ENCODE measurements at places on chromosomes 16 and 17.

DNA sequence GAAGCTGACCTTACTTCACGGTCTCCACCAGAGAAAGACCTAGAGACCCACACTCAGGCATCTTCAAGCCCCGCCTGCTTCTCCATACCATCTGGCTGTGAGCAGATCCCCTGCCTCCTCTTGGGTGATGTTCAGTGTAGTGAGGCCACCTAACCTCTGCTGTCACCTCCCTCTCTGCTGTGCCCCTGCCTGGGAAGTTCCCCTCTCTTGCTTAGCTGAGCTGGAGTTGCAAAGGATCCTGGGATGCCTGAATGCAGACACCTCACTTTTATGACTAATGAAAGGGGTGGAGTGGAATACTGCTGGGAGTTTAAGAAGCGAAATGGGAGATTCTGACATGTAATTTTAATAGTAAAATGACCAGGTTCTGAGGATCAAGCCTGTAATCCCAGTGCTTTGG, 5.8 kb downstream of the IRX3 start:
- no peak for DNase-seq

DNA sequence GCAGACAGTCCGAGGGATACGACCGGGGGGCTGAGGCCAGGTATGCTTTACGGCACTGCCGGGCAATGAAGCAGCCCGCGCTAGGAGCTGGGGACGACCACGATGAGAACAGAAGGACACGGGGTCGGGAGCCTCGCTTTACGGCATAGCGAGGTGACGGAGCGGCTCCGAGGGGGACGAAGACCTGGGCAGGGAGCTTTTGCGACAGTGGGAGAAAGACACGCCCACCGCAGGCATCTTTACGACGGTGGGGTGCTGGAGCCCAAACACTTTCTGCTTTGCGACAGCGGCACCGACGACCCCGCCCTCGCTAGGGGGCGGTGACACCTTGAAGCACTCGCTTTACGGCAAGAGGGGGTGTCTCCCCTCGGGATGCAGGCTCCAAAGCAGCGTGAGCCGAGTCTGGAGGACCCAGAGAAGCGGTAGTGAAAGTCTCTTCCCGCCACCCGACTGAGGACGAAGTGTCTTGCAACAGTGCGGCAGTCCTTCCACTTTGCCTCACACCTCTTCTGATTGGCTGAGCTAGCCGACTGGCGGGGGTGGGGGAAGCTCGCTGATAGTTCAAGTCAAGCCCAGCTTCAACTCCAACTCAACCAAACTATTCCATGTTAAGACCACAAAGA, 350 bp upstream of the NEURL4 start:
- peak; percentile 98 for DNase-seq

- DNase-seq, result no peak
Measured at GRCh38 chr17:1713878-1714426, 3.8 kb upstream of the TLCD2 start.

- no peak for DNase-seq
Measured at GRCh38 chr17:27800522-27800921, at the start of gene NOS2. TSS of gene NOS2 (minus strand) at chr17:27800529. CDS start at chr17:27798809, 1,720 bp downstream.

- no peak for DNase-seq
Measured at GRCh38 chr16:8996891-8997290, 33.2 kb upstream of the USP7 start.

DNA sequence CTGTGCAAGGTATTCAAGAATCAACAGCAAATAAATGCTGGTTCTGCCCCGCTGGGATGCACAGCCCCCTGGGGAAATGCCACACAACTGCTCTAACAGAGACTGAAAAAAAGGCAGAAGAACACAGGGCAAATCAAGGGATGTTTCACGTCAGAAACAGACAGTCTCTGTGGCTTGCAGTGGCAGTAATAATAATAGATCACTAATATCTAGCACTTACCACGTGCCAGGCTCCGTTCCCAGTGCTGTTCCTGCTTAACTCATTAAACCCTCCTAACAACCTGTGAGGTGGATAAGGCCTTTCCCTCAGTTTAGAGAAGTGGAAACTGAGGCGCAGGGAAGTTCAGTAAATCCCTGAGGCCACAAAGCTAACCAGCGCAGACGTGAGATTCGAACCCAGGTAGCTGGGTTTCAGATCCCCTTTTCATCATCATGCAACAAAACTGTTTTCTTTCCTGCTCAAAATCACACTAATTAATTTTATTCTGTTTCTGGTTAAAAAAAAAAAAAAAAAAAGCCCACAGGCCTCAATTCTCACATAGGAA, 36.7 kb downstream of the ARHGAP17 start:
- no peak for DNase-seq

GRCh38 chr17:41965694-41966462, 717 bp upstream of the CNP start:
- DNase-seq, result no peak

DNA sequence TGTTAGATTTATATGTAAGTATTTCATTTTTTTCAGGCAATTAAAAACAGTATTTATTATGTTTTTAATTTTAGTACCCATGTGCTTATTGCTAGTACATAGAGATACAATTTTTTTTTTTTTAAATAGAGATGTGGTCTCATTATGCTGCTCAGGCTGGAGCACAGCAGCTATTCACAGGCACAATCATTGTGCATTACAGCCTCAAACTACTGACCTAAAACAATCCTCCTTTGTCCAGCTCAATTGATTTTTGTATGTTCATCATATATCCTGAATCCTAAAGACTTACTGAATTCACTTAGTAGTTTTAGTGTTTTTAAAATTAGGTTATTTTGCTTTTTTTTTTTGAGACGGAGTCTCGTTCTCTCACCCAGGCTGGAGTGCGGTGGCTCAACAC, 26.3 kb downstream of the SPECC1 start:
- no peak for DNase-seq

GRCh38 chr16:82481455-82481854, 145.3 kb upstream of the CDH13 start:
- DNase-seq, result no peak

- no peak for DNase-seq
Measured at GRCh38 chr17:80951121-80952090, 40.2 kb upstream of the CHMP6 start.

GRCh38 chr17:82687871-82688270, 10.6 kb downstream of the RAB40B start:
- no peak for DNase-seq

DNA sequence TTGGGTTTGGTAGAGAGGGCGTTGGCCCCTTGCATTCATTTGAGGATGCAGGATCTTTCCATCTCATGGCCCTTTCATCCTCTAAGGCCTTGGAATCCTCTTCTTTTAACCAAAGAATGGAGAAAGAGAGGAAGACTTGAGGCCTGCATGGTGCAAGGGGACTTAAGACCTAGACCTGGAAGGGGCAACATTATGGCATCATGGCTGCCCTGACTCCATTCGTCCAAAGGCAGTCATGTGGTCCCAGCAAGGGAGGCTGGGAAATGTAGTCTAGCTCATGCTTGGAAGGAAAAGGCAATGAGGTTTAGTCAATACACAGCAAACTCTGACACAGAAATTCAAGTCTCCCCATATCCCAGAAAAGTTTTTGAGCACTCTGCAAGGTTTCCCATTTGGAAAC, 30.7 kb upstream of the CDRT4 start:
- no peak for DNase-seq

DNA sequence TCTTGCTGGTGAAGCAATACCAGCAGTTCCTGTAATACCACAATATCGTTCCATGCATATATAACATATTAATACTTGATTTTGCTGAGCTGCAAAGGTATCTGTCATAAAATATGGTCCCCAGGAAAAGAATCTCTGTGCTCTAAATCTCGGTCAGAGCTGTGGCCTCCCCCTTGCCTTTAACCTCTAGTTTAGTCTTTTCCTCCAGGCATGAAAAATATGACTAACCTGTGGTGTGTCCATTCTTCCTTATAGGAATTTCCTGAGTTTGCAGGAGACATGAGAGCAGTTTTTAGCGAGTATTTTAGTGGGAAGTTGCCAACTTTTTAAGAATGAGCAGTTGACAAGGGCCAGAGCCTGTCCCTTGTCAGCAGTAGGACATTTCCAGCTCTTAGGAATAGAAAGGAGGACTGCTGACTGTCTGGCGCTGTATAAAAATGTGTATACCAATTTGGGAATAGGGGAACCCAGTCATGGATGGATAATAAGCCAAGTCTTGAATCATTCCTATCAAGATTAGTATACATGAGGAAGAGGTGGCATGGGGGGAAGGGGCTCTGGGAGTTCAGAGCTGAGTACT, 8.7 kb downstream of the ATXN1L start:
- DNase-seq, result no peak

DNA sequence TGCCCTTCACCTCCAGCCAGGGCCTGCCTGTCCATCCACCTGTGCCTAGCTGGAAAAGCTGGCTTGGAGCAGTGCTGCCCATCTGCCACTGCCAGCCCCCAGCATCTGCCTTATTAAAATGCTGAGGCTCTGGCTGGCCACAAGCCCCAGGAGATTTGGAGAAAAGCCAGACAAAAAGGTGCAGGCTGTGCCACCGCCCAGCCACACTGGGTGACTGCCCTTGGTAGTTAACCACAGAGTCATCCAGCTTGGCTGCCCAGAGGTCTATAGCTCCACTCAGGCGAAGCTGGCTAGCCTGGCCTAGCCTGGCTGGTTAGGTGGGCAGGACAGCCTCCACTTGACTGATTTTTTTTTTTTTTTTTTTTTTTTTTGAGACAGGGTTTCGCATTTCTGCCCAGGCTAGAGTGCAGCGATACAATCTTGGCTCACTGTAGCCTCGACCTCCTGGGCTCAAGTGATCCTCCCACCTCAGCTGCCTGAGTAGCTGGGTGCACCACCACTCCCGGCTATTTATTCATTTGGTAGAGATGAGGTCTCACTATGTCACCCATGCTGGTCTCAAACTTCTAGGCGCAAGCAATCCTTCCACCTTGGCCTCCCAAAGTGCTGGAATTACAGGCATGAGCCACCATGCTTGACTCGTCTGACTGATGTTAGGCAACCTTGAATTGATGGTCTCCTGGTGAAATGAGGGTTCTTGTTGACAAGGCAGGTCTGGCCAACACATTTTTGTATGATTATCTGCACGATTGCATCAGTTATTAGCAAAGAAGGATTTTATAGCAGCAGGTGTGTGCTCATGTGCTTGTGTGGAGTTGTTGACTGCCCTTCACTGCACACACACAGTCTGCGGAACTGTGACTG, 103.8 kb downstream of the RAB11FIP4 start:
- no peak for DNase-seq

- DNase-seq, result peak; percentile 76
Measured at GRCh38 chr16:72989579-72990551, 58.1 kb downstream of the ZFHX3 start.

- no peak for DNase-seq
Measured at GRCh38 chr16:73545755-73546154, 497.8 kb upstream of the ZFHX3 start.

DNA sequence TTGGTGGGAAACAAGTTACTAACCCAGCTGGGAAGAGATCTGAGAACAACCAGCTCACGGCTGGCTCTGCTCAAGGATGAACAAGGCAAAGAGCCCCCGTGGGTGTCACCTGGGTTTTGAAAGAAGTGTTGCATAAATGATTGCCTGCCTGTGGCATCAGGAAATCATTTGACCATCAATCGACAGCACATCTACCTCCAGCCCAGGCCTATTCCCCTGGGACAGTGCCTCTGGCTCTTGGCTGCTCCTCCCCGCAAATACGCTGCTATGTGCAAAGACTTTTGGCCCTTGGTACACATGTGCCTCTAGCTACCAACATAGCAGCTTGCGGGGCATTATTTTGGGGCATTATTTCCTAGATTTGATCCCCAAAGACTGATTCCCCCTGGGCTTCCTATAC, 39.4 kb upstream of the SMPD3 start:
- no peak for DNase-seq

DNA sequence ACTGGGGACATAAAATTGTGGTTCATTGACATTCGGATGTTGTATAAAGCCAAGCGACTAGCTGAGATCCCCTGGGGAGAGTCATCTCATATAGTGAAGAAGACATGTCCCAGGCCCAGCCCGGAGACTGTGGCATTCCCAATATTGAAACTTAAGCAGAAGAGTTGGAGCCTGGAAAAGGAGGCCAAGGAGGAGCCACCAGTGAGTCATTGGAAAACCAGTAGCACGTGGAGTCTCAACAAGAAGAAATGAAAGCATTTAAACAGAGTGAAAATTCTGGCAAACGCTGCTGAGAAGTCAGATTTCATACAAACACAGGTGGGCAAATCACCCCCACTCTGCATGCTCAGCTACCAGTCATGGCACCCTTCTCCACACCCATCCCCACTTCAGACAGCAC, 9.4 kb upstream of the ELAC2 start:
- no peak for DNase-seq

- no peak for DNase-seq
Measured at GRCh38 chr17:63774141-63774968, at the start of gene DDX42. TSS of gene DDX42 (plus strand) at chr17:63774170. CDS start at chr17:63787050, 12,880 bp downstream.

DNA sequence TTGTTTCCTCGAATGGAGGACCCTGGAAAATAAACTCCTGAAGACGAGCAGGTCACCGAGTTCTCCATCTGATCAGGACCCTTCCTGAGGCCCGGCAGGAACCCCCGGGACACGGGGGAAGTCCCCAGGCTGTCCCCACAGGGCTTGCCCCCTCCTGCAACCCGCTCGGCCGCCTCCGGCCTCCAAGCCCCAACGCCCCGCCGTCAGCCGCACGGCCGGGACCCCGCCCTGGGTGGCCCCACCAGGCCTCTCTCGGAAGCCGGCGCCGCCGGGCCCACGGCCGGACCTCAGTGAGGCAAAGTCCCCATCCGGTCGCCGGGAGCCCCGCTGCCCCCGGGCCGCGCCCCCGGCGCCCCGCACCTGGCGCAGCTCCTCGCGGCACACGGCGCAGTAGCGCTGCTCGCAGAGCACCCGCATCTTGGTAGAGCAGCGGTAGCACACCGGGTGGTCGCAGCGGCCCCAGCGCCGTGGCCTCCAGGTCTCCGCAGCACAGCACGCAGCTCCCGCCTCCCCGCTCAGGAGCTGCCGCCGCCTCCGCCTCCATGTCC, 383 bp downstream of the ZNF598 start:
- no peak for DNase-seq

GRCh38 chr16:72099377-72099818, 5.8 kb downstream of the DHX38 start:
- no peak for DNase-seq

GRCh38 chr17:68057531-68057952, 22.0 kb downstream of the KPNA2 start:
- DNase-seq, result no peak

DNA sequence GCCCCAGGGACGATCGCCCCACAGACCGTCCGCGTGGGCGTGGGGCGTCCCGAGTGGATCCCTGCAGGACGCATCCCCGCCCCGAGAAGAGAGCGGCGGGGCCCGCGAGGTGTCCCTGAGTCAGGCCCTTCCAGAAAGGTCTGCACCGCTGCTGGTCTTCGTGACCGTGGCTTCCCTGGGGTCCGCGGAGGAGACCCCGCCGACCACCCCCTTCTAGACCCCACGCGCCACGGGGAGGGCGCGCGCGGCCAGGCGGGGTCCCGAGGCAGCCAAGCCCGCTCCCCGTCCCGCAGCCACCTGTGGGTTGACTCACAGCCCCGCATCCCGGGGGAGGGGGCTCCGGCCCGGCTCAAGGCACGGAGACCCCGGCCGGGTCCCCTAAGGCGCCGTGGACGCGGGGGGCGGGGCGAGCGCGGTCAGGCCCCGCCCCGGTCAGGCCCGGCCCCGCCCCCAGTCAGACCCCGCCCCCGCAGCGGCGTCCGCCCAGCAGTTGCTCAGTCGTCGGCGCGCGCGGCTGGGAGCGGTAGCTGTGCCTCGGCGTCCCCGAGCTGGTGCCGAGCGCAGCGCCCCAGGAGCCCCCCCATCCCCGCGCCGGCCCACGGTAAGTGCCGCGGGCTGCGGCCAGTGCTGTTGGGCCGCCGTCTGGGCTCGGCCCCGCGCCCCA, at the start of gene BAIAP3:
Gene BAIAP3, plus strand, starts transcription at position 497 of the 664 bp plus-strand sequence. CDS start 4,905 bp downstream, outside the sequence.
- DNase-seq, result no peak
